Fibroblast of the conjunctiva (primary cell): ENCODE measurements at places on chromosomes 7 and 10.

DNA sequence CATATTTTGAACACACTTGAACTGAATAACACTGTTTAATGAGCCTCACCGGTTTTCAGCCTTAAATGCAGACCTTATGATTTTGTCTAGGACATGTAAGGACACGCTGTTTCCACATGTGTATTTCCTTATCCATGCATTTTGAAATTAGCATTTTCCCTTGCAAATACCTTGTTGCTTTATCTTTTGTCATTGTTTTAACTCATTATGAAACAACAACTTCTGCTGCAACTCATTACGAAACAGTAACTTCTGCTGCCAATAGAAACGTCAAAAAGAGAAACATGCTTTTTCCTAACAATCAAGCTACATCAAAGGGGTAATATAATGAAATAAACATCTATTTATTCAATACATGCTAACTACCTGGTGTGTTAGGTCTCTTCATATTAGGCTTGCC is 322.0 kb downstream of the AGMO start:
- DNase-seq = no peak

GRCh38 chr10:11082526-11082925 is 64.9 kb downstream of the CELF2 start:
- no peak for DNase-seq

- no peak for DNase-seq
Observed at GRCh38 chr10:101130984-101131961, at the start of gene TLX1. TSS of gene TLX1 (plus strand) at chr10:101131300. CDS start at chr10:101131542, 242 bp downstream.

DNA sequence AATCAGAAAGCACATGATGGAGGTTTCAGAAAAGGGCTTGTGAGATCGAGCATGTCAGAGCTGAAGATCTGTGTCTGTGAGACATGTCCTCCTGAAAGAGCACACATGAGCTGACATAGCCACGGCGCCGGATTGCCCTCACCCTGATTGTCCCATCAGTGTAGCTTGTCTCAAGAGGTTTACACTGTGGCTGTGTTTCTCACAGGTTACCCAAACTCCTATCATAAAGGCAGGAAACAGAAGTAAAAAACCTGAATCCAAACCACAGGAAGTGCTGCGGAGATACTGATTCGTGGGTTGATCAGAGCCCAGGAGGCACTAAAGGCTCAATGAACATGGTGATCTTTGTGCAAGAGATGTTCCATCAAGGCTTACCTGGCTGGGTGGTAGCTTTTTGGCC is 3.9 kb upstream of the ATP6V0E2 start:
- DNase-seq = no peak

DNA sequence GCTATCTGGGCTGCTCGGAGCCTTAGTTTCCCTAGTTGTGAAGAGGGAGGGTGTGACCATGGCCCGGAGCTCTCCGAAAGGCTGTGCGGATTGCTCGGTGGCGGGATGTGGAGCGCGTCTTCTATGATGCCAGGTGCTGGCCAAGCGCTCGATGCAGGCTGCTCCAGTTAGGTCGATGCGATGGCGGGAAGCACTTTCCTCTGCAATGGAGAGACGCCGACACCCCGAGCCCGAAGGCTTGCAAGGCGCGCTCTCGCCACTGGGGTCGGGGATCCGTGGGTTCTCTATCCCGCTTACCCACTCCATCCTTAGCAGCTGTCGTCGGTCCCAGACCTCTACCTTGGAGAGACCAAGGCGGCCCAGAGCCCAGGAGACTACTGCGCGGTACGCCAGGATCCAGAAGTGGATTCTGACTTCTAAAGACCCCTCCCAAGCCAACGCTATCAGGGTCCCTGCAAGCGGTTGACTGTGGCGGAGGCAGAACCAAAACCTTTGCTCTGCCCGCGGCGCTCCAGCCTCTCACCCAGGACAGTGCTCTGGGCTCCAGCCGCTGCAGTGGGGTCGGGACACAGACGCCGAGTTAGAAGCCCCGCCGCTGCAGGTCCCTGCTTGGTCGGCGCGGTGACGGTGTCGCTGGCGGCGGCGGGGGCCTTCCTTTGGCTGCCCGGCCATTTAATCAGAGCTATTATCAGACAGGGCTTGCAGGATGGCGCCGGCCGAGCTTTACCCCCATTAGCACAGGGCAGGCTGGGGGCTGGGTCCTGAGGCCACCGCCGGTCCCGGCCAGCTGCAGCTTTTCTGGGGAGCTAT is 7.8 kb upstream of the TBX20 start:
- DNase-seq = no peak

GRCh38 chr7:81234896-81235295 is 316.0 kb upstream of the SEMA3C start:
- DNase-seq = no peak

DNA sequence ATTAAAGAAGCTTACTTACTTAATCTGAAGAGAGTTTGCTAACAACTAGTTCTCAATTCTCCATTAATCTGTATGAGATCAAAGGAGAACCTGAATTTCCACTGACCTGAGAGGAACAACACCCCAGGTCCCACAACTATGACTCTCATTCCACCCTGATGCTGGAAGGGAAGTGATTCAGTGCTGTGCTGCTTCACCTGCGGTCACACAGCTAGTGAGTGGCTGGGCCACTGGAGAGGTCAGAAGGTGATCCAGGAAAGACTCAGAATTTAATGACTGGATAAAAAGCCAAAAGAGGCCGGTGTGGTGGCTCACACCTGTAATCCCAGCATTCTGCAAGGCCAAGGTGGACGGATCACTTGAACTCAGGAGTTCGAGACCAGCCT is 23.6 kb downstream of the SORBS1 start:
- no peak for DNase-seq

GRCh38 chr7:101058355-101058754 is 26.9 kb upstream of the TRIM56 start:
- no peak for DNase-seq

DNA sequence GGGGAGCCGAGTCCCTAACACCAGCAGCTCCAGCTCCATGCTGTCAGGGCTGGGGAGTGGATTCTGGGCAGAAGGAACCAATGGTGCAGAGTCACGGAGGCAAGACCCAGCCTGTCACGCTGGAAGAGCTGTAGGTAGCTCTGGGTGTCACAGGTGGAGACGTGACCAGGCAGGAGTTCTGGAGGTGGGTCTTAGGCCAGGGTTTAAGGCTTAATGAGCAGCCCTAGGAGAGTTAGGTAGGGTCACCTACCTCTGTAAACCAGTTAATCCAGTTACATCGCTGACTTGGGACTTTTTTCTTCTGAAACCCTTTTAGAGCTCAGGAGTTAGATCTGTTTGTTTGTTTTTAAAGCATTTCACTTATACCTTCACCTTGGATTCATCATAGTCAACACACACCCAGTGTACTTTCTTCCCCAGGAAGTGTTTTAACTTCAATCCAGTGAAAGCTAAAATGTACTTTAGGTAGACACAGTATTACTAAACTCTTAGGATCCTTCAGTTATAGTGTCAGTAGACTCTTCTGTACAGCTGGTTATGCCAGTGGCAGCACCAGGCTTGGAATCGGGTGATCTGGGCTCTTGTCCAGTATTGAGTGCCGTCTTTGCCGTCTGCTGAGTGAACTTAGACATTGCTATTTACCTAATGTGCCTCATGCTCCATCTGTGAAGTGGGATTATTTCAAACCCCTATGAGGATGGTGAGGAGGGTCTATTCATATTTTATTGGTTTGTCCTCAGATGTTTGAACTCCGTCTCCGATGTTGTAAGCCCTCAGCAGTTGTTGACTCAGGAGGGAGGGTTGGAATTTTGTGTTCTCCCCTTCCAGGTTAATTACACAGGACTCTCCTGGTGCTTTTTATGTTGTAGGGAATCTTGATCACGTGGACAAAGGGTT is 31.0 kb downstream of the TACR2 start:
- DNase-seq = no peak

GRCh38 chr10:113337142-113337541 is 215.7 kb upstream of the HABP2 start:
- DNase-seq = peak; percentile 4

DNA sequence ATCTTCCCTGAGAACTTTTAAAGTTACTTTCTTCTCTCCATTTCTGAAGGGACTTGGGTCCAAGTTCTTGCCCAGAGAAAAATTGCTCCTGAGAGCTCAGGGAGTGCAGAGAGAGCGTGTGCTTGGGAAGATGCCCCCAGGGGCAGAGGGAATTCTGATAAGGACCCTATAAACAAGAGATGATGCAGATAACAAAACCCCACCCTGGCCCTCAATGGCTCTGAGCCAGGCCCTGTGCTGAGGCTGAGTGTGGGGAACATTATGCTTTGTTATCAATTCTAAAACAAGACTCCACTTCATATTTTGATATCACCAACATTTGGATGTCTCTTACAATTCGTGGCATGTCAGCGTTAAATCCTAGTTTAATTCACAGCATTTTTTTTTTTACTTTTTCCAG is 34.4 kb upstream of the HABP2 start:
- no peak for DNase-seq

GRCh38 chr7:131235489-131236317 is 92.0 kb upstream of the MKLN1 start:
- peak; percentile 89 for DNase-seq

DNA sequence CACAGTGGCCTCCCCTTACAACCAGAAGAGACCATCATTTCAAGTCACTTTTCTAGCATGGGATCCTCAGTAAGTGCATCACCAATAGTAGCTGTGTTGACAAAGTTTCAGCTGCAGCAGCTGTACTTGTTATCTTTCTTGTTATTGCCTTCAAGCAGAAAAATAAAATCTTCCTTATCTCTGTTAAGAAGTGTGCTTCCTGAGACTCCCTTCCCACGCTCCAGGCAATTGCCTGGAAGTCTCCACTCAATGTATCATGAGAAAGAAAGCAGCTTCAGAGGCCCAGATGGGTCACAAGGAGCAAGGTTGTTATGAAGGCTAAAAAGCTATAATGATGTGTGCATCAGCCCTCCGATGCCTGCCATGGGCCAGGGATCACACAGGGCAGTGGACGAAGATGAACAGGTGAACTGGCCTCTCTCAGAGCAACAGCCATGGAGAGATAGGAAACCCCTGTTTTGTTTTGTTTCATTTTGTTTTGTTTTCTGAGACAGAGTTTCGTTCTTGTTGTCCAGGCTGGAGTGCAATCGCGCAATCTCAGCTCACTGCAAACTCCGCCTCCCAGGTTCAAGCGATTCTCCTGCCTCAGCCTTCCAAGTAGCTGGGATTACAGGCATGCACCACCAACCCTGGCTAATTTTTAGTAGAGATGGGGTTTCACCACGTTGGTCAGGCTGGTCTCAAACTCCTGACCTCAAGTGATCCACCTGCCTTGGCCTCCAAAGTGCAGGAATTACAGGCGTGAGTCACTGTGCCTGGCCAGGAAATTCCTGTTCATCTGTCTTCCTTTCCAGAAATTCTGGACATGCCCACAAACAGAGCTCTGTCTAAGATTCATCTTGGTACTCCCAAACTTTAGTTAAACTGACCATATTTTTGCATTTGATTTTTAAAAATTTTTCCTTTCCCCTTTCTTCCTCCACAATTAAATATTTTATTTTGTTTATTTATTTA is 340.5 kb downstream of the TNS3 start:
- no peak for DNase-seq

- no peak for DNase-seq
Observed at GRCh38 chr10:5040010-5040673, 36.5 kb upstream of the AKR1C2 start.

- no peak for DNase-seq
Observed at GRCh38 chr10:91006752-91007346, 86.0 kb upstream of the ANKRD1 start.

GRCh38 chr7:2165610-2166594 is 66.8 kb downstream of the MAD1L1 start:
- no peak for DNase-seq

- peak; percentile 37 for DNase-seq
Observed at GRCh38 chr7:105198223-105198622, 184.2 kb downstream of the KMT2E start.

DNA sequence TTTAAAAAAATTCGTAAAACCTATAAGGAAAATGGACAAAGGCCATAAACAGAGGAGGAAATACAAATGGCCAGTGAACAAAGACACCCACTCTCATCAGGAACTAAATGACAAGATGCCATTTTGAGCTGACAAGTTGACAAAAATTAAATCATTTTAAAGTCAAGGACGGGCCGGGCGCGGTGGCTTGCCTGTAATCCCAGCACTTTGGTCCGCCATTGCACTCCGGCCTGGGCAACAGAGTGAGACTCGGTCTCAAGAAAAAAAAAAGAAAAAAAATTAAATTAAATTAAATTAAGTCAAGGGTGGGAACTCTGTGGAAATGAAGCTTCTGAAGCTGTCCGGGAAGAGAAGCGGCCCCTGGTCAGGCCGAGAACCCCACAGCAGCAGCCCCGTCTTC is 1.2 kb upstream of the NOM1 start:
- DNase-seq = no peak

GRCh38 chr10:73182568-73182967 is 14.6 kb downstream of the FAM149B1 start:
- DNase-seq = no peak

DNA sequence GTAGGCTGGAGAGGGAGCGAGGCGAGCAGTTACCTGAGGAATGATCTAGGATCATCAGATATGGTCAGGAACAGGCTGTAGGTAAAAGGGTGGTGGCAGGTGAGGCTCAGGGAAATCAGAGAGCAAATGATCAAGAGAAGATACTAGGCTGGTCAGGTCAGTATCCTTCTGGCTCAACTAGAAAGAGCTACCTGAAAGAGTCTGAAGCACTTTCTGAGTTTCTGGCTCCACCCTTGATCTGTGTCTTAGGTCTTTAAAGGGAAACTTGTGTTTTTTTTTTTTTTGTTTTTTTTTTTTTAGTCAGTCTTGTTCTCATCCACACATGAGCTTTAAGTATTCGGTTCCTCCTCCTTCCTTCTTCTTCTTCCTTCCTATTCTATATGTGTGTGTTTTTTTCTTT is 10.5 kb downstream of the ADAM22 start:
- DNase-seq = no peak

DNA sequence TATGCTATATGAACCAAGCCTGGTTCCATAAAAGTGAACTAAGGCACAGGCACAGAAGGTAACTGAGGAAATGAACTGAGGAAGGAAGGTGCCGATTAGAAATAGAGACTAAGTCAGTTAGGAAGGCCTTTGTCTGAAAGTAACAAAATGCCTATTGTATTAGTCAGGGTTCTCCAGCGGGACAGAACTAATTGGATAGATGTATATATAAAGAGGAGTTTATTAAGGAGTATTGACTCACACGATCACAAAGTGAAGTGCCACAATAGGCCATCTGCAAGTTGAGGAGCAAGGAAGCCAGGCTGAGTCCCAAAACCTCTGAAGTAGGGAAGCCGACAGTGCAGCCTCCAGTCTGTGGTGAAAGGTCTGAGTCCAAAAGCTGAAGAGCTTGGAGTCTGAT is 13.9 kb upstream of the PLXNA4 start:
- DNase-seq = no peak

GRCh38 chr7:106968160-106968559 is 76.3 kb upstream of the PRKAR2B start:
- DNase-seq = no peak
